Activated CD8-positive, alpha-beta memory T cell treated with anti-CD3 and anti-CD28 coated beads for 1 hour (primary cell): ENCODE measurements at places on chromosomes 12 and 14.

- no peak for DNase-seq
These were observed 524.4 kb downstream of the MED13L start for GRCh38 chr12:115752913-115753726.

GRCh38 chr12:19916196-19916753 is 452.1 kb upstream of the PDE3A start:
- no peak for DNase-seq

DNA sequence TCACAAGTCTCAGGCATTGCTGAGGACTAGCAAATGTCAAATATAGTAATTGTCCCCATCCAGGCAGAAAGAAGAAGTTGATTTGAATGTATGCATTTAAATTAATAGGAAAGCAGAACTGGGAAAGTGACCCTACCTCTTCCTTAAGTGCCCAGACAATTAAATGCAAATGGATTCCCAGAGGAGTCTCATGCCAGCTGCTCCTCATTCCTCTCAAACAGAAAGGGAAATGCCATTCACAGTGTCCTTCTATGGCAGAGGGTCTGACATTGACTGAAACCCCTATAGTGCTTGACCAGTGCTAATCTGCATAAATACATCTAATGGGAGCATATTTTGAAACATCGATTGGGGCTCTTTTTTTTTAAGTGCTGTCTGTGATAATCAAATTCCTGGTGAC is 292.4 kb upstream of the SEL1L start:
- no peak for DNase-seq

DNA sequence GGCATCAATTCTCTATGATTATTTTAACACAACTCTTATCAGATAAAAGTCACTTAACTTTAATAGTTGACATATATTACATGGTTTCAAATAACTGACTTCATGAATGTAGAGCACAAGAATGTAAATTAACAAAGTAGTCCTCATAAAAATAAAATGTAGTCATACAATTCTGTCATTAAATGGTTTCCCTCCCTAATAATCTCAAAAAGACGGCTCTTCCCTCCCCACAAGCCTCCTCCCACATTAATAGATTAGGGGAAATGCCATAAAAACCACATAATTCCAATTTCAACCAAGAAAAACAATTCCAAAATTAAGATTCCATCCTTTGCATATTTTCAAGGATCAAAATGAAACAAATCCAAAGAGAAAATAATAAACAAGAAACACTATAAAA is 36.7 kb downstream of the SPTLC2 start:
- no peak for DNase-seq

- DNase-seq = no peak
These were observed 352.6 kb downstream of the BMP4 start for GRCh38 chr14:53603994-53604393.

DNA sequence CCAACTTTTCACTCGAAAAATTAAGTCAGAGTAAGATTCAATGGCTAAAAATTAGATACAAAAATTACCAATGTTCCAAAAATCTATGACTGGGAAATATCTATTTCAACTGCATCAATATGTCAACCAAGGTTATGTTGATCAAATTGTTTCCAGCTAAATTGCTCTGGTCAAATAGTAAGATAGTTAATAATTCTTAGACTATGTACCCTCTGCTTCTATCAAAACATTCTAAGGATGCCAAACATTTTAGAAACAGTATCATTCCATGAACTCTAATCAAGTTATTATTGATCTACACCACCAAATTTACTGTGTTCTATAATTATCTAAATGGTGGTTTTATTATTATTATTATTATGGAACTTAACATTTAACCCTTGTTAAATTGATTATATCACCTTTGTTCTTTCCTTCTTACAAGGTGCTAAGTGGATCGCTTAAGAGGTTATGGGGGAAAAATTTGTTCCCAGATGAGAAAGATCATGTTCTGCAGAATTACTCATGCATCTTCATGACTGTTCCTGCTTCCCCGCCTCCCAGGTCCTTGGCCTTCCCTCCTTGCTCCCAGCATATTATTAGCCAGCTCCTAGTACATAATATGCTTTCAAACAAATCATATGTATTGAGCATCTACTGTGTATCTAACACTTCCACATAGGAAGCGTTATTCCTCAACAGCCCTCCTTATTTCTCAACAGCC is 240.5 kb upstream of the KRR1 start:
- DNase-seq = no peak

- no peak for DNase-seq
These were observed 68.2 kb upstream of the IGF1 start for GRCh38 chr12:102548543-102548942.

DNA sequence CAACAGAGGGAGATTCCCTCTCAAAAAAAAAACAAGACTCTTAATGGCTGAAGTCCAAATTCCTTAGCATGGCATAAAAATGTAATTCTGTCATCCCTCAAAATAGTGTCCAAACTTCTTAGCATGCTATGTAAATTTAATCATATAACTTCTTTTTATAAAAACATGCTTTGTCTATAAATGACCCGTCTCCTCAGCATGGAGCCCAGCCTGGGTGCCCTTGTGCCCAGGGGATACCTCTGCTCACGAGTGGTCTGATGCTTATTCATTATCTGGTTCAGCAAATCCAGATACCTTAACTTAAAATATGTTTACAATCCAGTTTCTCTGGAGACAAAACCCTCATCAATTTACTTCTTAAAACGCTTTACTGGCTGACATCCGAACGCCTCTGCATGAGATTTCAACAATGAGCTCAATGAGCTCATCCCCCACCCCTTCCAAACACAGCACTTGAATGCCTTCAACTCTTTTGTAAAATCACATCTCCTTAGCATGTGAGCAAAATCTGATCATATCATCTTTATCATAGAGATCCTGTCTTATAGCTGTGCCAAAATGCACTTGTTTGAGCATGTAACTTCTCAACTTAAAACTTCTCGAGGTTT is 15.7 kb downstream of the RTL1 start:
- DNase-seq = no peak
